ENCODE measurements at places on chromosomes 5 and 9.

DNA sequence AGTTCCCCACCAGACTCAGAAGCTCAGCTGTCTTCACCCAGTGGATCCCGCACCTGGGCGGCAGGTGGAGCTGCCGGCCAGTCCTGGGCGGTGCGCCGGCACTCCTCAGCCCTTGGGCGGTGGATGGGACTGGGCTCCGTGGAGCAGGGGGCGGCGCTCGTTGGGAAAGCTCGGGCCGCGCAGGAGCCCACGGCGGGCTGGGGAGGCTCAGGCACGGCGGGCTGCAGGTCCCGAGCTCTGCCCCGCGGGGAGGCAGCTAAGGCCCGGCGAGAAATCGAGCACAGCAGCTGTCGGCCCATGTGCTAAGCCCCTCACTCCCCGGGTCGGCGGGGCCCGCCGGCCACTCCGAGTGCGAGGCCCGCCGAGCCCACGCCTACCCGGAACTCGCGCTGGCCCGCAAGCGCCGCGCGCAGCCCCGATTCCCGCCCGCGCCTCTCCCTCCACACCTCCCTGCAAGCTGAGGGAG is 560.0 kb downstream of the BRINP1 start:
- DNase-seq, result no peak

DNA sequence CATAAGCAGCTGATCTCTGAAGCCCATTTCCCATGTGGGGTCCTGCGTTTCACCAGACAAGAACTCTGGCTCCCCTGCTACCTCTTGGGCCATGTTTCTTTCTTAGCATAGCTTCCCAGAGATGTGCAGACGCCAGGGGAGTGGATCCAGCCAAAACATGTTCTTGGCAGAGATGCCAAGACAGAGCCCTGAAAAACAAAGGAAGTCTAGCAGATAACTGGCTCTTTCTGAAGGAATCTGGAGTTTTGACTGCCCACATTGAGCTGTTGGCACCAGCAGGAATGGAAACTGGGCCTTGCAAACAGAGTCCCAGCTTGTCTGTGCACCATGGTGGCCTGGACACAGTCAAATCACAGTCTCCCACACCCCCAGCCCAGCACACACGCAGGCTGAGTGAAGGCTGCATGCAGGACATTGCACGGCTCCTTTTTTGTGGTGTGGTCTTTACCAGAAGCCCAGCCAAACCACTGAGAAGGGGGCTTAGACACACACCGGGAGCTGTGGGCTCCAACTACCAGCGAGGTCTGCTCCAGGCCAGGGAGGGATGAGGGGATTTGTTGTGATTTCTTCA is 114.7 kb downstream of the SNX18 start:
- DNase-seq, result no peak

DNA sequence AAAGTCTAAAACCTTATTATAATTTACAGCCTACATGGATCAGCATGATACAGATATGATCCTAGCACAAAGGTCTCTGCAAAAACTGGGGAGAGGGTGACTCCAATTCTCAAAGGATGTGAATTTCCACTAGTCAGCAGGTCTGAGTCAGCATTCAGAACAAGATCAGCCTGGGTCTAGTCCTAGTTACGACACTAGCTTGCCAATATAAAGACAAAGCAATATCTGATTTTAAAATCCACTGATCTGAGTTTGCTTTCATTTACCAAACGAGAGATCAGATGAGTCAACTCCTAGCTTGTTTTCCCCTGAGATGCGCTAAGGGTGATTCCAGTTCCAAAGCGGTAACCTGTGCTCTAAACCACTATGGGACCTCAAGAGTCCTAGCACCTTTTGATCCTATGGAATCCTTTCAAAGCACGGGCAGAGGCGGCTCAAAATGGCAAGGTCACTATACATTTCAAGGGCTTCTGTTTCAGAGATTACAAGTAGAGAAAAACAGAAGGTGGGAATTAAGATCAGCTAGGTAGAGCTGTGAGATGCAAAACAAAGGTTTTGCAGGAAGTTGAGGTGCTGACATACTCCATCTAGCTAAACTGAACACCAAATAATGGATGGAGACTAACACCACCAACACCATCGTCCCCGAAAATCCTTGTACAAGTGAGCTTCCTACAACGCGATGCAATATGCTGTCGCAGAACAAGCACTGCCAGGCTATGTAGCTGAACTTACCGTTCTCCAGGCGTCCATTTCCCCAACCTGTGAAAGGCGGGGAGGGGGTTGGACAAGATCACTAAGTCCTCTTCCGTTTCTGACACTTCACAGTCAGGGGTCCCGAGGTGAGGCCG is 906 bp downstream of the SLC25A51 start:
- no peak for DNase-seq

DNA sequence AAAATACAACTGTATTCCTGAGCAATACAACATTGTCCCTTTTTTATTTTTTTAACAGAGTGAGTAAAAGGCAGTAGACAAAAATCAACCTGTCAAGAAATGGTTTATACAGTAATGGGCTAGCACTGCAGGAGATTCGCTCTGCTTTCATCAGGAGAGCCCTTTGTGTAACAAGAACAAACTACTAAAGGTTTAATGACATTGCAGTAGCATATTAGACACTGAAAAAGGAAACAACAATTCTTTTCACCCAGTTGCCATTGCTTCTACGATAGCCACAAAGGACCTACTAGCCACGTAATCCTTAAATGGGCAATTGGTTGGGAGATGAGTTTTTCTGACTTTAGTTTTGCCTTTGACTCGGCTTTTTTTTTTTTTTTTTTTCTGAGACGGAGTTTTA is 319.8 kb upstream of the TRPM3 start:
- DNase-seq, result no peak

GRCh38 chr5:156096259-156096658 is 230.7 kb upstream of the SGCD start:
- no peak for DNase-seq

DNA sequence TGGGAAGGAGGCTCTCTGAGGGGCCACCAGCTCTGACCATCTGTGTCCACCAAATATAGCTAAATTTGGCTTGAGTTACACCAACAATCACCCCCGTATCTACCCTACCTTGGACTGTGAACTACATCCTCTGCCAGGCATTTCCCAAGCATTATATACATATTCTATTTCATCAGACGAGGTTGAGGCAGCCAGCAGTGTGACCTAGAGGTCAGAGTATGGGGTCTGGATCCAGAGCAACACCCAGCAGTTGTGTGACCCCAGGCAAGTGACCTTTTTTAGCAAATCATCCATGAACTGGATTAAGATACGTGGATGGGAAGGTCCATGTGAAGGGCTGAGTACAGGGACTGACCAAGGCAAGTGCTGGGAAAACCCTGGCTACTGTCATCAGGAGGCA is 180.6 kb downstream of the HSPA4 start:
- no peak for DNase-seq

DNA sequence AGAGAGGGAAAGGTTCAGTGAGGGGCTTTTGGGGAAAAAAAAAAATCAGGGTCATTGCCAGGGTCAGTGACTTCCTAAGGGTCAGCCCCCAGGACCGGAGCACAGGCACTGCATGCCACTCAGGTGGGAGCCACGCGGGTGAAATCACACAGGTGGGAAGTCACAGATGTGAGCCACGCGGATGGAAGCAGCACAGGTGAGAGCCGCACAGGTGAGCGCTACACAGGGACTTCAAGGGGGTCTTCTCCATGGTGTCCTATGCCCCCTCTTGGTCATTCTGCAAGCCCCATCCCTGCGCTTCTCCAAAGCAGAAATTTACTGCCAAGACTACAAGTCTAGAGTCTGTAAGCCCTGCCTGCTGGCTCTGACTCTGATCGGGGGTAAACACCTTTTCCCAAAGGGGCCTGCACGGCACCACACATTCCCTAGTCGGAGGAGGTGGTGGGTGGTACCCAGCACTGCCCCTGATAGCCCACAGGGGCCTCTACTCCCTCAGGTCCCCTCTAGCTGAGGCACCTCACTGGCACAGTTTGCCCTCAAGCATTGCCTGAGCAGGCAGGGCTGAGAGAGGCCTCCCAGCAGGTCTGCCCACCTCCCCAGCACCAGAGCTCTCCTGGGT is 18.3 kb upstream of the OBP2B start:
- DNase-seq, result no peak

- no peak for DNase-seq
Measured at GRCh38 chr5:77546-77945, 14.4 kb upstream of the PLEKHG4B start.

DNA sequence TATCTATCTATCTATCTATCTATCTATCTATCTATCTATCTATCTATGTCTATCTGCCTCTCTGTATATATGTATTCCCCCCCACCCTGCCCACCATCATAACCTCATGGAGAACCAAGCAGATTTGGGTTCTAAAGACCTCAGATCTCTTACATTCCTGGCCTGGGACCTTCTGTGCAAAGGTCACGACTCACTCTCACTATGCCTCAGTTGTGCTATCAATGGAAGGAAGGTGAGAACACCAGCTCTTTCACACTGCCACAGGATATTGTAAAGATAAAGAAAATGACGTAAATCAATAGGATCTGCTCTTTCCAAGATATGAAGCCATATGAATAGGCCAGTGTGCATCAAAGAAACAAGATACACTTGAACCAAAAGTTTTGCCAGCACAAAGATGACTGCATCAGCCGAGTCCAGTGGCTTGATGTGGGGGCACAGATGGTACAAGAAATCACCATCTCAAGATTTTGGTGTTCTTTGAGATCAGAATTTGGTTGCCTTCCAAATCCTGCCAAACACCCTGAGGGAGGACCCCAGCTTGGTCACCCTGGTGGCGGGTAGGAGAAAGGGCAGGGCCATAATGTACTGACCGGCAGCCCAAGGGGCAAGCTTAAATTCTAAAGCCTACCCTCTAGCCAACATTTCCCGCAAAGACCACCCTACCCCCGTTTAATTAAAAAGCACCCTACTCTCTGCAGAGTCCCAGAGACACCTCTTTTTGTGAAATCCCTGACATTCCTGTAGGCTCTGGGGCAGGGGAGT is 8.4 kb upstream of the FGF1 start:
- DNase-seq, result no peak

DNA sequence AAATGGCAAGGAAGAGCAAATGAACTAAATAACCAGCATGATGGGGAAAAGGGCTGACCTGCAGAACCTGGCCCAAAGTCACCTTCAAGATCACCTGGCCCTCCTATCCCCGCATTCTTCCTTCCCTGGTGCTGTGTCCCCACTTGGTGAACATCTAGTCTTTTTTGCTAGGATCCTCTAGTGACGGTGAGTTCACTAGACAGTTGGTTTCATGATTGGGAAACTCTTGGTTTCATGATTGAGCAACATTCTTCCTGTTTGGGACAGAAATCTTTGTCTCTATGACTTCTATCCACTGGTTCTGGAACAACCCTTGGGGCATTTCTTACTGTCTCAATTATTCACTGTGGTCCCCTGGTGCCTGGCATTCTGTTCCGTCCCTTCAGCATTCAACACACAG is 50.2 kb upstream of the DAB2IP start:
- DNase-seq, result no peak

- no peak for DNase-seq
Measured at GRCh38 chr9:117290856-117291622, 123.8 kb downstream of the ASTN2 start.

DNA sequence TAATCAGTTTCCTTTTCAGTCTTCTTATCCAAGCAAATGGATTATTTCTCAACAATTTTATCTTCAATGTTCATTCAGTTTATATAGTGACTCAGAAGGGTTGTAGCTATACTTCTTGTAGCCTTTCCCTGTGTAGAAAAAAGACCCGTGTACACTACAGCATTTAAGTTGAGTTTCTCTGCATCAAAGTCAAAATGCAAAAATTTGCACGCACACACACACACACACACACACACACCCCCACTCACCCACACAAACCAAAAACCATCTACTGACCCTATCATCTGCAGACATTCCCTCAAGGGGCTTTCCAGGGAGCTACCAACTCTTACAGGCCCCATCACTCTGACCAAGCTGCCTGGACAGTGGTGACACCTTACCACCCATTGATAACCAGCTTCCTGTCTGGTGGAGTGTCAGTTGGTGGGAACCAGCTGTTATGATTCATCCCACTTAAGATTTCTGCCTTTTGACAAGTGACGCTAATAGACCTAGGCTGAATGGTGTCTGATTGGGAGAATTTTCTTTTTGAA is 12.2 kb upstream of the ELL2 start:
- no peak for DNase-seq

DNA sequence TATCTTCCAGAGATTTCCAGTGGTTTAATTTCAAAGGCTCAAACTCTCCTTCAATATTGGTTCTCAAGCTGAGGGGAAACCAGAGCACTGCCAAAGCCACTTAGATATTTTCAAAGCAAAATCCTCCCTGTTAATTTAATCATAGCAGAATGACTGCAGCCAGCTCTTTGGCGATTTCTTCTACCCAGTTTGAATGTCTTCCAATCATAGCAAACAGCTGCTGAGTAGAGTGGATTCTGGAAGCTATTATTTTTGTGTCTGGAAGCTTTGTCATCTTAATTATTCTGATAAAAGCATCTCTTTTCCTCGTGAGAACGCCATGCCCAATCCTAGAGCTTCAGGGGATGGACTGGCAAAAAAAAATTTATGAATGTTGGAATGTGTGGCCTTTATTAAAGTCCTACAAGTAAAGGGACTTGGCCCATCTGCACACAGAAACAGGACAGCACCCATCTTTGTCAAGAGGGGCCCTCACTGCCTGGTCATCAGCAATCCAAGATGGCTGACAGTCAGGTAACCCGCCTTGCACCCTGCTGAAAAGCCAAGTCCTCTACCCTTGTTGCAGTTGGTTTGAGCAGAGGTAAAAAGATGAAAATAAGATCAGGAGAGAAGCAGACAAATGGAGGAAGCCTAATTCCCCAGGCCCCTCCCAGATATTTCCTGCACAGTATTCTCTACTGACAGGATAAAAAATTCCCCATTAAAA is 125.1 kb downstream of the SUSD1 start:
- DNase-seq, result no peak

GRCh38 chr5:174524351-174524750 is 200.0 kb upstream of the MSX2 start:
- DNase-seq, result no peak

DNA sequence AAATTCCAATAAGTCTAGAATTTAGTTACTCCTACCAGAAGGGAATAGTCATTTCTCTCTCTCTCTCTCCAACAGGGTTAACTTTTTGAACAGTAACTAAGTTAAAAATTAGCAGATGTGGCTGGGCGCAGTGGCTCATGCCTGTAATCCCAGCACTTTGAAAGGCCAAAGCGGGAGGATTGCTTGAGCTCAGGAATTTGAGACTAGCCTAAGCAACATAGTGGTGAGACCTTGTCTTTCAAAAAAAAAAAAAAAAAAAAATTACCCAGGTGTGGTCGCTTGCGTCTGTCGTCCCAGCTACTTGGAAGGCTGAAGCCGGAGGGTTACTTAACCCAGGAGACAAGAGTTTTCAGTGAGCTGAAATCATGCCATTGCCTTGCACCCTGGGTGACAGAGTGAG is 639.7 kb downstream of the PTPRD start:
- DNase-seq, result no peak

DNA sequence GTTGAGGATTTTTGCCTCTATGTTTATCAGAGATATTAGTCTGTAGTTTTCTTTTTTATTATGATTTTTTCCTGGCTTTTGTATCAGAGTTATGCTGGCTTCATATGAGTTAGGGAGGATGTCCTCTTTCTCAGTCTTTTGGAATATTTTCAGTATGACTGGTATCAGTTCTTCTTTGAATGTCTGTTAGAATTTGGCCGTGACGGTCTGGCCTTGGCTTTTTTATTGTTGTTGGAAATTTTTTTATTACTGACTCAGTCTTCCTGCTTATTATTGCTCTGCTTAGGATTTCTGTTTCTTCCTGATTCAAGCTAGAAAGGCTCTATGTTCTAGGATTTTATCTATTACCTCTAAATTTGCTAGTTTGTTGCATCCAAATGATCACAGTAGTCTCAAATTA is 421.9 kb downstream of the CDH10 start:
- DNase-seq, result no peak
